ENCODE measurements at places on chromosomes 1 and 21.

DNA sequence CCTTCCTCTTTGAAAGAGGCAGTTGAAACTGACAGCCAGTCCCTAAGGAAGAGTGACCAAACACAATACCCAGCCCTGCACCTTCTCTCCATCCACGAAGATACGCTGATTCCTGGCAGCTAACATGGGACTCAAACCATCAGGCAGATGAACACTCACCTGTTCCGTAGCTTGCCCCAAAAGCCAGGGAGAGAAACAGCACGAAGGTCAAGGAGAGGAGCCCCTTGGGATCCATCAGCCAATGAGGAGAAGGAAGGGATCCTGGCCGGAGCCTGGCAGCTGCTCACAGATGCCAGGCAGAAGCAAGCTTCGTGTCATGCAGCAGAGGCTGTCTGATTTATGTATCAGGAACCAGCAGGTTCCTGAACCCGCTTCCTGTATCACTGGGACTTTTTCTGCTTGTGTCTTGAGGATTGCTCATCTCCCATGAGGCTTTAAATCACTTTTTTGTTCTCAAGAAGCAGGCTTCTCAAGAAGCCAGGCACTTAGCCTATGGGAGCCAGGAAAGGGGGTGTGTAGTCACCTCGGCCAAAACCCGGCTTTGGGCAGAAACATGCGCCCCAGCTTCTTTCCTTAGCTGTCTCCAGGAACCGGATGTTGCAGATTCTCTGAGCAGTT is at the start of gene SLAMF1:
Gene SLAMF1, minus strand, starts transcription at position 334 of the 618 bp plus-strand sequence. Its CDS starts 99 bp downstream, at position 235.
- peak; percentile 53 for DNase-seq

GRCh38 chr1:48789903-48790302 is 13.2 kb upstream of the BEND5 start:
- DNase-seq = no peak

DNA sequence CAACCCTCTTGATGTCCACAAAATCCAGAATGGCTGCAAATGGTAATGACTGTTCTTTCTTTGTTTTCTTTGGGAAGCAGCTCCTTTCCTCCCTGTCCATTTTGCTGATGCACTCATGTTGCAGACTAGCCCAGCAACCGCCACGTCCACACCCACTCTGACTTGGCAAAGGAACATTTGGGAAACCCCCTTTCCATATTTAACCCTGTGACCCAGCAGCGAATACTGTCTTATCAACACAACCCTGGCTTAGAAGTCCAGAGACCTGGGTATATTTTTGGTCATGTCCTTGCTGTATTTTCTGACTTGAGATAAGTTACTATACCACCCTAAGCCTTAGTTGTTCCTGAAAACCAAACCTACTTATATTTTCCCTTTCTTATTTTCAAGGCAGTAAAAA is 18.1 kb upstream of the SHE start:
- DNase-seq = no peak

GRCh38 chr1:50853325-50853724 is 106.7 kb downstream of the FAF1 start:
- no peak for DNase-seq

GRCh38 chr1:84849357-84849975 is 43.5 kb downstream of the LPAR3 start:
- no peak for DNase-seq

DNA sequence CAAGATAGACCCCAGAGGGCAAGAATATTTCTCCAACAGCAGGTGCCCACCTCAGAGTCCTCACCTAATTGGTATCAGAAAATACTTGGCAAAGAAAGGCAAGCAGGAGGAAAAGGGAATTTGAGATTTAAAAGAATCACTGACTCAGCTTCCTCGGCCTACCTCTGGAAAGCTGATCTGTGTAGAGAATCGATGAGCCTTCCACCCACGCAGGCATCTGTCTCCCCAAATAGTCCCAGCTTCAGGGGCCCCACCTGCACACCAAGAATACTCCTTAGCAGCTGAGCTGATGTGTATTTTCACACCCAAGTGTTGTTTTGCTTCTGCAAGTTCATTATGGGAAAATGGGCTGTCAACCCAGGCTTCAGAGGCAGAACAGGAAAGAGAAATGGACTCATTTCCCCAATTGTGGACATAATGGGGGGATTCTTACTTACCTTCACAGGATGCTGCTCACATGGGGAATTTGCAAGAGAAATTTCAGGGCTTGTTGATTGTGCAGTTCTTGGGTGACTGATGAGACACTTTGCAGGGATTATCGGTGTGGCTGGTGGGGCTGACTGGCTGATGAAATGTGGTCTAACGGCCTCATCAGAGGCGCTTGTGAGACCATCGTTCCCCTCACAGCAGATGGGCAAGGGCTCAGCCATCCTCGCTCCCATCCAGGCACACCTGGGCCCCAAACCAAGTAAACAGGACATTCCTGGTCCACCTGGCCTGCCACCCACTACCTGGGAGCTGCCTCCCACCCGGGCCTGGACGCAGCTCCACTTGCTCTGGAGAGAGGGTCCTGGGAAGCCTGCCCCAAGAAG is 436.3 kb downstream of the PTPRU start:
- no peak for DNase-seq

- no peak for DNase-seq
Observed at GRCh38 chr1:150207281-150207971, 28.5 kb downstream of the ANP32E start.

- no peak for DNase-seq
Observed at GRCh38 chr1:240732390-240732789, 120.4 kb upstream of the GREM2 start.

GRCh38 chr1:156654700-156655099 is 12.8 kb downstream of the BCAN start:
- DNase-seq = no peak

GRCh38 chr21:16578912-16579311 is 849.1 kb downstream of the USP25 start:
- no peak for DNase-seq

- no peak for DNase-seq
Observed at GRCh38 chr1:183039985-183040447, 16.8 kb downstream of the LAMC1 start.

DNA sequence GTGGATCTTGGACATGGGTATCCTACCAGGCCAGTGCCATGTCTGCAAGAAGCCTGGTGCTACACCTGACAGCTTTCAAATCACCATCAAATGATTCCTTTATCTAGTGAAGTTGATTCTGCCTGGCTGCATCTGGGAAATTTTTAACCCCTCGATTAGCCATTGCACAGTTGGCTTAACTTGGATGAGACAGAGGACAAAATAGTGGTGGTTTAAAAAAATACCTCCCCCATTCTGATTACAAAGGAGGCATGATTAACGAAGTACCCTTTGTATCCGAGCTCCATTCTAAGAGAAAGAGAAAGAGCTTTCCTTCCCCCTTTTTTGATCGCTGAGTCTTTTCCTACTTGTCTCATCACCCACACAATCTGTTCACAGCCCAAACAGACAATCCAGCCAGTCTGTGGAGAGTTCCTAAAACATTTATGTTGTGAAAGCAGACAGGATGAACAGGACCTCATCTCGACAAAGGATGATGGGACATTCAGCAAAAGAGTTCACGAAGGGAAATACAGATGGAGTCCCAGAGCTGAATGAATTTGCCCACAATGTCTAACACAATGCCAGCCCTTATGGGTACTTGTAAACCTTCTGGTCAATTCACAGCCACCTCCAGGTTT is 20.5 kb downstream of the WLS start:
- no peak for DNase-seq

DNA sequence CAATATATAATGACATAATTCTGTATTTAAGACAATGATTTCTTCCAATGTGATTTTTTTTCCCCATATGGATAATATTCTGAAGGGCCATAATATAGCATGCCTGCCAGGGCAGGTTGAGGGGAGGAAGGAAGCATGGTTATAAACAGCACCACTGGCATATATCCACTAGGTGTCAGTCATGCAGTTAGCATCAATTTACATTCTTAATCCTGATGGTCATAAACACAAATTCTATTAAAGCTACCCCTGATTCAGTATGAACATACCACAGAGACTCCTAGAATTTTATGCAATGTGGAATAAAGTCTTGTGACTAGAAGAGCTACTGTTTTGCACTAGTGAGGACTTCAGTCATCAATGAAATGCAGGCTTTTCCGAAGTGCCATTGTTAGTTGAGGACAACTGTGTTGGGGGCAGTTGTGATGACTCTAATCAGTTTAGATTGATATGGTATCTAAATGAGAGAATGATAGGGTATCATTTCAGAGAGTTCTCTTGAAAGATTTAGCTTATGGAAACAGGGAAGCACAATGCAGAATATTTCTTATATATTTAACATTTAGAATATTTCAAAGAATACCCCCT is 342.7 kb upstream of the NR5A2 start:
- DNase-seq = no peak

- peak; percentile 18 for DNase-seq
Observed at GRCh38 chr1:10888291-10888690, 91.8 kb upstream of the CASZ1 start.

- DNase-seq = no peak
Observed at GRCh38 chr1:87863317-87863716, 534.6 kb downstream of the LMO4 start.

DNA sequence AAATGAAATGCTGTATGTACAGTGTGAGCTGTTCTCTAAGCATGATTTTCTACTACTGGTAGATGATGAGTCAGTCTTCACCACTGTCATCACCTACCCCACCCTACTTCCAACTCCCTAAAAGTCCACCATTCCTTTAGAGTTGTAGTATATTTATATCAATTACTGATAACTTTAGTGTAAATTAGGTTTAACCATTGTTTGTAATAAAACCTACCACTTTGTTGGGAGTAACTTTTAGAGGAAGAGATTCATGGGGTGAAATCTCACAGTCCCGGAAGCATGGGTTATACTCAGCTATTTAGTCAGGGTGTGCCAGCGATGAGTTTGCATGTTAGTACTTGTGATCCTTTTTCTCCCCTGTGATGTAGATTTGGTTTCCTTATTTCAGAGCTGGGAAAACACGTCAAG is 17.1 kb downstream of the MORC3 start:
- no peak for DNase-seq

- no peak for DNase-seq
Observed at GRCh38 chr1:165616054-165616612, 14.9 kb upstream of the MGST3 start.

- DNase-seq = peak; percentile 67
Observed at GRCh38 chr1:40948741-40949443, 30.6 kb upstream of the CTPS1 start.

DNA sequence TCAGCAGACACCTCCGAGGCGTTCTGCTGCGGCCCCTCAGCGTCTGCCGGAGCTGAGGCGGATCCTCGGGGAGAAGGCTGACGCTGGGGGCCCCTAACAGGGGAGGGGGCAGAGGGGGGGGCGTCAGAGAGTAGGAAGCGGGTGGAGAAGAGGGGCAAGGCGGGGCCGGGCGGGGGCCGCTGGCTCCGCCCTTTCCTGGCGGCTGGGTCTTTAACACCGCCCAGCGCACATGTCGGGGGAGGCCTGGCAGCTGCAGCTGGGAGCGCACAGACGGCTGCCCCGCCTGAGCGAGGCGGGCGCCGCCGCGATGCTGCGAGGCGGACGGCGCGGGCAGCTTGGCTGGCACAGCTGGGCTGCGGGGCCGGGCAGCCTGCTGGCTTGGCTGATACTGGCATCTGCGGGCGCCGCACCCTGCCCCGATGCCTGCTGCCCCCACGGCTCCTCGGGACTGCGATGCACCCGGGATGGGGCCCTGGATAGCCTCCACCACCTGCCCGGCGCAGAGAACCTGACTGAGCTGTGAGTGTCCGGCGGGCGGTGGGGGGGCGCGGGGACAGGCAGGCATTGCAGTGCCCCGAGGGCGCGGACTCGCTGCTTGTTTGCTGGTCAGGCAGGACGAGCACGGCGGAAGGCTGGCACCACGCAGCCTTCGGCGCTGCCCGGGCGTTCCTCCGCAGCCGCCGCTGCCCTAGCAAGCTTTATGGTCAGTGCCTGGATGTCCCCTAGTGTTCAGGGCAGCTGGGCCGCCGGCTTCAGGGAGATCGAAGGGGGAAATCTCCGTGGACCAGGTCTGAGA is at the start of gene NTRK1:
Gene NTRK1, plus strand, starts transcription at position 238 of the 796 bp plus-strand sequence. Its CDS starts 70 bp downstream, at position 308.
- no peak for DNase-seq

DNA sequence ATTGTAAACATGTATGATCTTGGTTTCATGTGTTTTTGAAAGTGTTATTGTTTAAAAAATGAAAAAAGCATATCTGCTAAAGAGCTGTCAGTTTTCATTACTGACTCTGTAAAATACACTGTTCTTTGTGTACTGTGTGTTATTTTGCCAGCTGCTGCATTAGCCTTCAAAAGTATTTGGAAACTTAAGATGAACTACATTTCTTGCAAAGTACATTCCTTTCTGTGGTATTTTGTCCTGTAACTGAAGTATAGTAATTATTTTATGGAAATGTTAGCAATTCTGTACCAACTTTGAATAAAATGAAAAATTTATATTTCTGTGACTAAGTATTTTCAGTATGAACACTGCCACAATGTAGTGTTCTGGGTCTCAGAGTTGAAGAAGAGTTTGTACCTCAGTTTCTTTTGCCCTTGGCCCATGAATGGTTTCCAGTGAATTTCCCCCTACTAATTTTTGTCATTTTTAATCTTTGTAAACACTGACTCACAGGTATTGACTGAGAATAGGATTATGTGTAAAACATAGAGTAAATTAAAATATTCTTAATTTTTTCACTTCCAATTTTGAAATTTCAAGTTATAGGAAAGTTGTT is 32.7 kb downstream of the MRPS6 start:
- no peak for DNase-seq

GRCh38 chr21:34524646-34525601 is 12.9 kb upstream of the KCNE1 start:
- DNase-seq = peak; percentile 79

GRCh38 chr1:31705080-31705866 is 1.5 kb upstream of the COL16A1 start:
- peak; percentile 89 for DNase-seq

DNA sequence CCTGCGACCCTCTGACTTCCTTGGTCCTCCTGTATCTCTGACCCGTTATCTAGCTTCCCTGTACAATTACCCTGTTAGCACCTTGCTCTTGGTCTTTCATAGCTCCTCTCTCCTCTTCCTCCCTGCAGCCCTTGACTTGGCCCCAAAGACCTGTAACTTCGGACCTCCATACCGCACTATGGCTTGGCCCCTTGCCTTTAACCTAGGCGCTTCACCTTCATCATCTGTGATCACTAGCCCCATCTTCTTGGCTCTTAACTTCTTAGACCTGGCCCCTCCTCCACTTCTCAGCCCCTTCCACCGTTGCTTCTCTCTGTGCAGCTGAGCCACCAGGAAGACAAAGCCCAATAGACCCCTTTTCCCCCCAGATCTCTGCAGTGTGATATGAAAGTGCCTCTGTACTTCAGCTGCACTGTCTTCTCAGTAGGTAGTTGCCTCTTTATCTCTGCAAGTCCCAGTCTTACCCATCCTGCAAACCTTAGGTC is 740 bp downstream of the ZNF691 start:
- DNase-seq = no peak

- peak; percentile 77 for DNase-seq
Observed at GRCh38 chr1:32500387-32501209, 35.7 kb downstream of the ZBTB8B start.

- DNase-seq = no peak
Observed at GRCh38 chr21:35036465-35037383, 12.4 kb downstream of the RUNX1 start.

- no peak for DNase-seq
Observed at GRCh38 chr1:243946253-243946652, 96.2 kb upstream of the AKT3 start.

Measured in aorta (tissue), 5 donors.